ENCODE measurements at places on chromosomes 6 and 20.

GRCh38 chr6:4021133-4021853 is 57.6 kb downstream of the FAM217A start:
- peak; percentile 95 for DNase-seq

GRCh38 chr6:112018619-112019416 is 35.1 kb upstream of the CCN6 start:
- DNase-seq: no peak

- DNase-seq: no peak
Measured at GRCh38 chr6:15305496-15305895, 59.6 kb downstream of the JARID2 start.

GRCh38 chr20:34345402-34345736 is 17.7 kb upstream of the ITCH start:
- no peak for DNase-seq

DNA sequence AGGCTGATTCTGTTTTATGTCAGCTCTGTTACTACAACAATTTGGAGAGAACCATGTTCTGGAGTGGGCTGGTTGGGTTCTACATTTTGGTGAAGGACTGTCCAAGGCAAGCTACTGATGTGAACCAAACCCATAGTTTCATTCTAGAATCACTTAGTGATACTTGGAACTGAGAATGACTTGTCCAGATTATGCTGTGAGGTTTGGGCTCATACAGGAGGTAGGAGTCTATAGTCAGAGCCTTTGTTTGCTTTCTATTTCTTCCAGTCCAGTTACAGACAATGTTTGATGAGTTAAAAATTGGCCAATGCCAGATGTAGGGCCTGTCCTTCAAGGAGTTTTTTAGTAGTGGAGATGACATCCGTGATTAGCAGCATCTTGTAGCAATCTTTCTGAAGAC is 97.9 kb downstream of the LRRC1 start:
- DNase-seq: no peak

DNA sequence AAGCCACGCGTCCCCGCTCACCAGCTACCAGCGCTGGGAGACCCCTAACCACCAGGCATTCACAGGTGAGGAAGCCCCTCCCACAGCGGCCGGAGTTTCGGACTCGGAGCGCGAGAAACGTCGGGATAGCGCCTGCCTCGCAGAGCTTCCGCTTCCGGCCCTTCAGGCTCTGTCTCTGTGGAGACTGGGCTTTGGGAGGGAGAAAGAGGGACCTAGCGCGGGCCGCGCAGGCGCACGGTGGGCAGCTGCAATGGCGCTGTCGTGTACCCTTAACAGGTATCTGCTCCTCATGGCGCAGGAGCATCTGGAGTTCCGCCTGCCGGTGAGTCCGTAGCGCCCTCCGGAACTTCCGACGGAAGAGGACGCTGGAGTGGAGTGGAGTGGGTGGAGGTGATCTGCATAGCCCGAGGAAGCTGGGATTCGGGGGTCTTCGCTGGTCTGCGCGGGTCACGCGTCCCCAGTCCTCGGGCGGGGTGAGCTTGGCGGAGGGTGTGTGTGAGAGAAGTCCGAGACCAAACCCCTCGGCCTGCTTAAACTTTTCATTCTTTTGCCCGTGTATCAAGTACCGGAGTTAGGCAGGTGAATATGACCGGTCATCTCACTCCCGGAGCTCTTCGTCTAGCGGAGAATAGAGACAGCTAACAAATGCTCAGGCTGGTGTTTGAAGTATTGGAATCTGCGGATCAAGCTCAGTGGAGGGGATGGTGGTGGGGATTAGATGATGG is at the start of gene TRMT11:
TSS of gene TRMT11 (plus strand) at position 240 of the 725 bp plus-strand sequence. CDS start at position 251, 11 bp downstream.
- DNase-seq: peak; percentile 89

DNA sequence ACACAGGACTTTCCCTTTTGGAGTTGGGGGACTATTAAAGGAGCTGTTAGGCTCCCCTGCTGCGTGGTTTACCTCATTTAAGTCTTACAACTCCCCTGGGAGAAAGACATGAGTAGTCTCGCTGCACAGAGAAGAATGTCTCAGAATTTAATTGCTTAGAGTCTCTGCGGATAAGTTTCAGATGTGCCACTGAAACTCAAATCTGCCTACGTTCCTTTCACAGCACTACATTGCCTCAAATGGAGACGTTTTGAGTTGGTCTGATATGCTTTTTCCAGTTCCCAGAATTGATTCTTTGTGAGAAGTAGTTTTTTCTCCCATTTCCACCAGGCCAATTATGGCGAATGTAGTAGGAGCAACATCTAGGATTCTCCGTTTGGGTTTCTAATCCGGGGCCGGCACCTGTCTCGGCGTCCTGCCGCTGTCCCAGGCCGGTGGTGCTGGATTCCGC is 532 bp upstream of the SLC35F1 start:
- no peak for DNase-seq

DNA sequence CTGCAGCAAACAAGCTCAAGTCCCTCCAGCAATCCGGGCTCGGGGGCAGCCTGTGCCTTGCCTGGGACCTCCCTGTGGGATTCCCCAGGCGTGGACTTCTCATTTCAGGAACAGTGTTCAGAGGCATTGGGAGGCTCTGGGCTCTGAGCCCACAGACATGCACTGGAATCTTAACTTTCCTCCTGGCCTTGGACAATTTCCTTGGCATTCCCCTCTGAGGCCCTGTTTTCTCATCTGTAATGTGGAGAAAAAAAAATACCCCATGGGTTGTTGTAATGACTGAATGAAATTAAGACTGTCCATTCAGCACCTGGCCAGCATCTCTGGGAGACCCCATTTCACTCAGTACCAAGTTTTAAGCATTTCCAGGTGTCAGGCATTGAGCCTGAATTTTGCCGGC is 17.6 kb downstream of the BPIFB4 start:
- no peak for DNase-seq

- no peak for DNase-seq
Measured at GRCh38 chr6:1386038-1386709, 3.2 kb upstream of the FOXF2 start.

- DNase-seq: no peak
Measured at GRCh38 chr6:1390133-1390945, 963 bp downstream of the FOXF2 start.
